Head of caudate nucleus (tissue), 42 donors: ENCODE measurements at places on chromosomes 11 and 22.

DNA sequence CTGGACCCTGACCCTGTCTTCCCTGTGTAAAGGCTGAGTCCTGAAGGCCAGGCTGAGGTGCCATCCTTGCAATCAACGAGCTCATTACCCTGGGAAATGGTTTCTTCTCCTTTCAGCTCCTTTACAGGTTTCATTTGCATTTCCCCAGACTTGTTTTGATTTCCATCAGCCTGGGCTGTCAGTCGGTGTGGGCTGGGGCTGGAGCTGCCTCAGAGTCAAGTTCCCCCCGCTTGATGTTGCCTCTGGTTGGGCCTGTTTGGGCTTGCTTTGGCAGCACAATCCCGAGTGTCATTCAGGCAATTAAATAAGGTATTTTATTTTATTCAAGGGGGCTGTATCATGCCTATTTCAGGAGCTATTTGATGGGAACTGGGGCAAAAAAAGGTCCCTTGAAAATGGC is 424.9 kb downstream of the INSC start:
- DNase-seq: no peak

- DNase-seq: no peak
These were observed 4.1 kb upstream of the PTDSS2 start for GRCh38 chr11:445765-446588.

DNA sequence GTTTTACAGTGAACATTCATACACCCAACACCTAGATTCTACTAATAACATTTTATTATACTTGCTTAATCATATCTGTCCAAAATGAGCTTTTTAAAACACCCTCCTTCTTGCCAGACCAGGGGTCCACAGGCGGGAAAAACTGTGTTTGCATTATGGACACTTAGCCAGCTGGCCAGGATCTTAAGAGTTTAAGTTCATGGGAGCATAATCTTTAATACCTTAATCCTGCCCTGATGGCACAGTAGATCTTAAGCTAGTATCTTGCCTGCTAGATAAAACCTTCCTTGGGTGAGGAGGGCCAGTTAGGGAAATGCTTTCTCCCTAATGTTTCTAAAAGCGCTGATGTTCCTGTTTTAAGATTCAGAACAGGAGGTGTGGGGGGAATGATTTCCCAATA is 13.1 kb upstream of the CCDC134 start:
- no peak for DNase-seq

DNA sequence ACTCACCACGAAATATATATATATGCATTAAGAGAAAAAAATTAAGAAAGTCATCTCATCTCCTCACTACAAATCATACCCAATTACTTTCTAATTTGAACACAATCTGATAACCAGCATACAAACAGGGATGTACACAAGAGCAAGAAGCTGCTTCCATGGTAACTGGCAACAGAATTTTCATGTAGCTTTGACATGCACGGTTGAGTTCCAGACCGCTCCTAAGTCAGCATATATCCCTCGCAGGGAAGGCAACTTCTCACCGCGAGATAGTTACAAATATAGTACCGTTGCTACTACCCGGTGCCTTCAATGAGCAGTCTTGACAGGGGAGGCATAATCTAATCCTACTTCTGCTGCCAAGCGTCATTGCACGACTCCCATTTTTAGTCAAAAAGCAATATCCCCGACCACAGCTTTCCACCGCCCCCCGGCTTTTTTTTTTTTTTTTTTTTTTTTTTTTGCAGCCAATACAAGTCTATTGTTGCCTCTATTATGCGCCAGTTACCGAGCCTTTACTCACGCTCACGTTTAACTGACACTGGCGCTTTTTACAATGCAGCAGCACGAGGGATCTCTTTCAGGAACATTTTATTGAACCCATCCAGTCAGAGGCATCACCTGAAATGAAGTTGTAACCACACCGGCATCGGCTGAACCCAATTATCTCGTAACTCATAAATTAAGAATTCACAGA is 2.2 kb downstream of the CADM1 start:
- DNase-seq: peak; percentile 27

DNA sequence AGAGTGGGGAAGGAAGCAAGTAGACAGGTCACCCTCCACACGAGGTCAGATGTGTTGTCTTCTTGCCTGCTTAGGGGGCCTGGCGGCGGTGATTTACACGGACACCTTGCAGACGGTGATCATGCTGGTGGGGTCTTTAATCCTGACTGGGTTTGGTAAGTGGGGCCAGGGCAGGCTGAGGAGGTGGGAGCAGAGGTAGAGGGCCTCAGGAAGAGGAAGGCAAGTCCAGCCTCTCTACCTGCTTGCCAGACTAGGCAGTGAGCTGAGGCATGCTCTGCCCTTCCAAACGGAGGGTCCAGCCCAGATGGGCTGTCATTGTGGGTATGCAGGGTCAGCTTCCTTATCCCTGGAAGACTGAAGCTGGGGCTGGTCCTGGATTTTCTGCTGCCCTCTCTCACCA is 39.9 kb downstream of the SLC5A1 start:
- no peak for DNase-seq

- DNase-seq: no peak
These were observed 61.0 kb upstream of the CDON start for GRCh38 chr11:126123686-126124085.

- peak; percentile 62 for DNase-seq
These were observed 9.0 kb upstream of the CCT8L2 start for GRCh38 chr22:16601437-16602223.

DNA sequence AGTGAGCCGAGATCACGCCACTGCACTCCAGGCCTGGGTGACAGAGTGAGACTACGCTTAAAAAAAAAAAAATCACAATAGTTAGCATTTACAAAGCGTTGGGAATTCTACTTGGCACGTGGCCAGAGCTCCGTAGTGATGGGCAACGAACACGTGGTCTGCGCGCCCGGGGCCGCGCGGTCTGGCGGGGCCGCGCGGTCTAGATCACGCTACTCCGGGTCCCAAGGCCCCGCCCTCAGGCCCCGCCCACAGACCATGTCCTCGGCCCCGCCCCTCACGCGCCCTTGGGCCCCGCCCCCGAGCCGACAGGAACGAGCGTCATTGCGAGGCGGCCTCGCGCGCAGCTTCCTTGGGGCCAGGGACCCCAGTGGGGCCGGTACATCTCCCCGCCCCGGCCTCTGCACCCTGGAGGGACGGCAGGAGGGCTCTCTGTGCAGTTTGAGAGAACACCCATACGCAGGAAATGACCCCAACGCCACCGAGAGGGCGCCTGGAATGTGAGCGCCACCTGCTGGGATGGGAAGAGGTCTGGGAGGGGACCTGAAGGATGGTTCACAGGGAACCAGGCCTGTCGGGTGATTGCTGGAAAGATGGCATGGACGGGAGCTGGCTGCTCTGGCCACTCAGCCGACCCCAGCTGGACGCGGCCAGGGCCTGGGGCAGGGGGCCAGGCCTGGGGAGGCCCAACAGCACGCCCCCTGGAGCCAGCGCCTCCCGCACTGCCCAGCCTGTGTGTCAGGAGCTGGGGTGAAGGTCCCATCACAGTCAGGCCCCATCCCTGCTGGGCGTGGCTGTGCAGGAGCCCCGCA is 2.0 kb upstream of the PTDSS2 start:
- peak; percentile 97 for DNase-seq

- no peak for DNase-seq
These were observed 13.5 kb upstream of the ZNF74 start for GRCh38 chr22:20380486-20380885.

- no peak for DNase-seq
These were observed 43.3 kb upstream of the PTPN5 start for GRCh38 chr11:18834754-18835466.

GRCh38 chr11:17496406-17496805 is 19.8 kb upstream of the ABCC8 start:
- DNase-seq: no peak

GRCh38 chr11:45259592-45259991 is 26.5 kb downstream of the SYT13 start:
- DNase-seq: no peak

GRCh38 chr11:63931045-63931444 is 7.8 kb upstream of the NAA40 start:
- DNase-seq: no peak

GRCh38 chr11:10990160-10990559 is 132.3 kb upstream of the ZBED5 start:
- no peak for DNase-seq

GRCh38 chr22:39748877-39749276 is 144.7 kb downstream of the ENTHD1 start:
- no peak for DNase-seq

DNA sequence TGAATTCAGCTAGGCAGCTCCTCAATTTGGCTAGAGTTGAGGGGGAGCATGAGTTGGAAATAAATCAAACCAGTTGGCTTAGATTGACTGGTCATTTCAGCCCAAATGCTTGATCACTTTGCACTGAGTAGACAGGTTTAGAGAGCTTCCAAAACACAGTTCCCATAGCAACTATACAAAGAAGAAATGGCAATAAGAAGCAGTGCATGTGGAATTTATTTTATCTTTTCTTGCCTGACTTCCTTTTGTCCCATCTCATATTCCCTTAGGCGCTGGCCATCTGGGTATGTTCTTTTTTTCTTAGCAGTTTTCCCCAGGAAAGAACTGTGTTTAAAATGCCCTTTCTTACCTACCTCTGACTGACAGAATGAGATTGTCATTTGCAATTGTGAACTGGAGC is 38.7 kb upstream of the C11orf87 start:
- no peak for DNase-seq

DNA sequence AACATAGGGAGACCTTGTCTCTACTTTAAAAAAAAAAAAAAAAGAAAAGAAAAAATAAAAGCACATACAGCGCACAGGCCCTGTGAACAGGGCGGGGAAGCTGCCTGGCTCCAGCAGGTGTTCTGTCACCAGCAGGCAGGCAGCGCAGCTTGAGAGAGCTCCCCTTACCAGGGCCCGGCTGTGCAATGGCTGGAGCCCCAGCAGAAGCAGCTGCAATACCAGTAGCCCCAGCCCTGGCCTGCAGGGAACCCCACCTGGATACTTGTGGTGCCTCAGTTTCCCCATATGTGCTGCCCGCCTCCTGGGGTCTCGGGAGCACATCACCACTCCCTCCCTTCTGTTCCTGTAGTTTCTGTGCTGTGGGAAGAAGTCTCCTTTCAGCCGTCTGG is 12.3 kb downstream of the TSPAN32 start:
- DNase-seq: no peak

- DNase-seq: no peak
These were observed 1.5 kb upstream of the UBASH3B start for GRCh38 chr11:122653916-122654585.

DNA sequence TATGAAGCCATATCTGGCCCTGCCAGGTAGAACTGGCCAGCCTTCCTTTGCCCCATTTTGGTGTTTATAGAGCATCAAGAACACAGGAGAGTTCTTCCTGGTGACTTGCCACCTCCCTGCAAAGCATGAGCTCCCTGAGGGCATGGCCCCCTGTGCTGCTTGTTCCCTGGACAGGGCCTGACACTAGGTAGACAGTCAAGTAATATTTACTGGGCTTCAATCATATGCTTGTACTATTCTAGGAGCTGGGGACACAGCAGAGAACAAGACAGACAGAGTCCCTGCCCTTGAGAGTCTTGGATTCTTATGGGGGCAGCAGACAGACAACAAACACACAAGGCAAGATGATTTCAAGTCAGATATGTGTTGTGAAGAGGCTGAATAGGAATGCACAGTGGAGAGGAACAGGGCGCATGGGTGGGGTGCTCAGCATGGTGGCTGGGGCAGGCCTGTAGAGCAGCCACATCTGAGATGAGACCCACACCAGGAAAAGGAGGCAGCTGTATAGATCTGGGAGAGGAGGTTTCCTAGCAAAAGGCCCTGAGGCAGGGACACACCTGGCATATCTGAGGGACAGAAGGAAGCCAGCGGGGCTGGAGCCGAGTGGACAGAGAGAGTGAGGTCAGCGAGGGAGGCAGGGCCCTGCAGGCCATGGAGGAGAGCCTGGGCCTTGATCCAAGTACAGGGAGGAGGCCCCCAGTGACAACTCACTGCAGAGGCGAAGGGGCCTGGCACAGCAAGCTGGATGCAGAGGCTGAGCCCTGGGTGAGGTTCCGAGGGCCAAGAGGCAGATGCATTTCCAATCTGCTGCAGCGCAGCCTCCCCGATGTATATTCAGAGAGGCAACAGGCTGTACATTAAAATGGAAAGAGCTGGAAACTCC is 10.2 kb upstream of the CBX6 start:
- DNase-seq: no peak
